ENCODE measurements at places on chromosomes 6 and 20.

GRCh38 chr20:38217791-38218565 lies 42.6 kb downstream of the KIAA1755 start:
- no peak for DNase-seq
- no peak overlapping the region for H3K27ac ChIP-seq
- H3K36me3 ChIP-seq, result no peaks in the 10 kb centered on the region
- H3K4me3 ChIP-seq, result no peak overlapping the region

DNA sequence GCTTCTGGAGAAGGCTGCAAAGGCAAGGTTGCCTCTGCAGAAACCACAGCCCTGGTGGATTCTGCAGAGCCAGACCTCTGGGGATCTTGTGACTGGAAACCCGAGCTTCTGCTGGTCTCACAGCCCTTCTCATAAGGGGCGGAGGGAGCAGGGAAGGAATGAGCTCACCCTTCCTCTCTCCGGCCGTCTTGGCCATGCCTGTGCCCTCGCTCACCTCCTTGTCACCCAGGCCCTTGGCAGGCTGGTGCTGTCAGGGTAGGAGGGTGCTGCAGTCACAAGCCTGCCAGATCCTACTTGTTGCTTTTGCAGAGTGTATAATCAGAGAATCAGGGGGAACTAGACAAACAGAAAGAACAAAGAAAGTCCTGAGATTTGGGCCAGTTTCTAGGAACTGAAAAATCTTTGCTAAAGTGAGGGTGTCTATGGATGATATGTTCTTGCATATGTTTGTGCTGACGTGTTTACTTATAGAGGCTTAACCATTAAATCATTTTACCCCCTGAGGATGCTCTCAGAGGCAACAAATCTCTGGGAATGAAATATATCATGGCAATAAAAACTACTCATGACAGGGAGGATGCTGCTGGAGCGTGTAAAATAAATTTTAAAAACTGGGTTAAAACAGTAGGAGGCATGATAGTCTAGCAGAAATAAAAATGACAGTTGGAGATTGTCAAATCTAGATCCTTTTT lies 244.9 kb upstream of the SOX4 start:
- no peak overlapping the region for H3K4me3 ChIP-seq
- no peak overlapping the region for H3K27ac ChIP-seq
- no peaks in the 10 kb centered on the region for H3K36me3 ChIP-seq
- DNase-seq, result no peak
- peaks cover 5% of the 10 kb centered on the region for H3K27me3 ChIP-seq
- no peaks in the 10 kb centered on the region for H3K4me1 ChIP-seq

DNA sequence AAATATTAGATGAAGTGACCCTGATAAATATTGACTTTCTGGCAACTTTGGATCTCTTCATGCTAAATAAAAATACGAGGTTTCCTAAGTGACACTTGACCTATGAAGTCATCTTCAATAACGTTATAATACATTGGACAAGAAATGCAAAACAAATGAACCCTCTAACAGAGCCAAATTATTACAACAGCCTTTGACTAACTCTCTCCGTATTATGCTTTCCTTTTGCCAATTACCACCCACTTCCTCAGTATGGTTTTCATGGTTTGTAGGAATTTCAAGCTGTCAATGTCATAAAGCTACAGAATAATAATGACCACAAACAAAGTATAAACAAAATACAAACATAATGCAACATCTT lies 210.5 kb downstream of the MOXD1 start:
- no peaks in the 10 kb centered on the region for H3K4me1 ChIP-seq
- DNase-seq, result no peak
- H3K4me3 ChIP-seq, result no peak overlapping the region
- no peak overlapping the region for H3K27ac ChIP-seq
- no peaks in the 10 kb centered on the region for H3K36me3 ChIP-seq

DNA sequence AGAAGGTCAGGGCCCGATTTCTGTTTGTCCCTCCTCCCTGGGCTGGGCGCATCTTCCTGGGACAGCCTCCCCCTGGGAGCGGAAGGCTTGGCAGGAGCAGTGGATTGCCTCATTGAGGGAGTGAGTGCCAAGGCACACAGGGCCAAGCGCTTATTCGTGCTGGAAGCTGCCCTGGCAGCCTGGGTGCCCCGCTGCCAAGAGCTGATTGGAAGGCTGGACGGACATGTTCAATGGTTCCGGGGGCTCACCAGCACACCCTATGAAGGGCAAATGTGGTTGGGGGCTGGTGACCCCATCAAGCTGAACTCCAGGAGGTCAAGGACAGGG lies 10.3 kb upstream of the ZNF831 start:
- H3K27me3 ChIP-seq, result no peaks in the 10 kb centered on the region
- H3K27ac ChIP-seq, result no peak overlapping the region
- H3K4me1 ChIP-seq, result peaks cover 69% of the 10 kb centered on the region

Data from activated CD4-positive, alpha-beta T cell treated with anti-CD3 and anti-CD28 coated beads, Interleukin-2, amount 10 ng/mL, durations not matched to agents 7 days and 5 days (primary cell).